ENCODE measurements at places on chromosomes 6 and 20.
A peak's percentile ranks its signal among the peaks of the same experiment; 100 is the strongest.

DNA sequence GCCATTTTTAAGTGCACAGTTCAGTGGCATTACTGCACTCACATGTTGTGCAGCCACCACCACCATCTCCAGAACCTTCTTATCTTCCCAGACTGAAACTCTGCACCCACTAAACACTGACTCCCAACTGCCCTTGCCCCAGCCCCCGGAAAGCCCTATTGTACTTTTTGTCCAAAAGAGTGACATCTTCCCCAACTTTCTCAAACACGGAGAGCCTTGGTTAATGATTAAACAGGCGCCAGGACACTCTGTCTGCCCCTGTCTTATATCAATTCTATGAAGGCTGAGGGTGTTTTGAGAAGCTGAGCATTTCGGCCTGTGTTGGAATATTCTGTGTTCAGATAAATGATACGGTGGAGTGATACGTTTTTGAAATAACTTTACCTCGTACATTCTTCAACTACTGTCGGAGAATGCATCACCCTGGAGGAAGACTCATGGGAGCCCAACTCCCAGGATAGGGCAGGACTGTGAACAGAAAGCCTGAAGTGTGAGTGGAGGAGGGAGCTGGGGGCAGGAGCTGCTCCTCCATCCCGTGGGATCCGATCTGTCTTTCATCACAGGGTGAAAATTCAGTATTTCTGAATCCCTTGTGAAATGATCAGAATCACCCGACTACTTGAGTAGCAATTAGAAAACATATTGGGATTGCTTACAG, 68.7 kb upstream of the FOXC1 start:
- DNase-seq = no peak

DNA sequence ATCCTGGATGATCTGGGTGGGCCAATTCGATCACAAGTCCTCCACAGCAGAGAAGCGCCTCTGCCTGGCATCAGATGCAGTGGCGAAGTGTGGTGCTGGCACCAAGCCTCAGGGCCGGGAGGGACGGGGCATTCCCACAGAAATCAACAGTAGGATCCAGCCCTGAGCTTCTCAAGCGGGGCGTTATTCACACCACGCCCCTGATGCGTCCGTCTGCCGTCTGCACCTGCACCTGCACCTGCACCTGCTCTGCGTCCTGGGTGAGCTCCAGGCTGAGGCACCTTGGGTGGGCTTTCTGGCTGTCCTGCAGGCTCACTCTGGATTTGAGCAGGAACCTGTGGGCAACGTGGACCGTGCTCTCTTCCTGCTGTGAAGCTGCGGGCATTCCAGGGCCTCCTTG, 13.8 kb upstream of the NTSR1 start:
- DNase-seq = no peak

DNA sequence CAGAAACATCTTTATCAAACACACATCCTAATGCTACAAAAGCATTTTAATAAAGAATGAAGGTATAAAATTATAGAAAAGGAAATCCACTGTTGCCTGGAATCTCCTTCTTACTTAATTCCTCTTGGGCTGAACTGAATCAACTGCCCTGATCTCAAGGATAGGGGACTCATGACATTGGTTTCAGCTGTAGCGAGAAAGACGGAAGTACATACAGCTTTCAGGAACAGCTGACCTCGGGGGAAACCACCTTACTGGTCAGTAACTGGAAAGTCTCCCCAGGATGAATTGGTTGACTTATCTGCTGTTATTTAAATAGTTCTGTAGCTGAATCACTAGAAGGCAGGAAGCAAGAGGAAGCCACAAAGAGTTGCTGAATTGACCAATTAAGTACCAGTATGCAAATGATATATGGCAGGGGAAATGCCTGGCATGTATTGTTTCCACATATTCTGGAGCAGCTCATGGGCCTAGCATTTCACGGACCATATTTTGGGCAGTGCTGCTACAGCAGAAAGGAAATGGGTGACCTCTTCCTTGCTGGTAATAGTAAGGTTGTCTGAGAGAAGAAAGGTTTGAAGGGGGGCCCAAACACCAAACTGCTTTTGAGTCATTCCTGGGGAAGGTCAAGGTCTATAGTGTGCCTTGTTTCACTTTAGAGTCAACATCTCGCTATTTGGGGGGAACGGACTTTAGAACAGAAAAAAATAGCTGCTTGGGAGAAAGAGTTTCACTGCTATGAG, 43.7 kb upstream of the MAP7 start:
- DNase-seq = peak; percentile 34

DNA sequence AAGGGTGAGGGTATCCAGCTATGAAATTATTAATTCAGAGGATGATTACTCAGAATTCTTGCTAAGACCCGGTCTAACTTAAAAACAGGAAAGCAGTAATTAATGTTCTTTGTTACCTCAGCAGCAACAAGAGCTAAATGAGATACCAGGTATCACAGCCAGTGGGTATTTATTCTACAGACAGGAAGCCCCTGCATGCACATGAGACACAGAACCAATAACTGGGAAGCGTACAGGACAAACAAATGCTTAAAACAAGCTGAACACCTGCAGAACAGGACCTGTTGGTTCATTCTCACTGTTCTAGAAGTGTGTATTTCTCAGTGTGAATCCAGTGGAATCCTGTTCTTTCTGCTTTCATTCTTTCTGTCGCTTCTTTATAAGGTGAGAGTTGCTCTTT, 30.9 kb downstream of the SCML4 start:
- no peak for DNase-seq

DNA sequence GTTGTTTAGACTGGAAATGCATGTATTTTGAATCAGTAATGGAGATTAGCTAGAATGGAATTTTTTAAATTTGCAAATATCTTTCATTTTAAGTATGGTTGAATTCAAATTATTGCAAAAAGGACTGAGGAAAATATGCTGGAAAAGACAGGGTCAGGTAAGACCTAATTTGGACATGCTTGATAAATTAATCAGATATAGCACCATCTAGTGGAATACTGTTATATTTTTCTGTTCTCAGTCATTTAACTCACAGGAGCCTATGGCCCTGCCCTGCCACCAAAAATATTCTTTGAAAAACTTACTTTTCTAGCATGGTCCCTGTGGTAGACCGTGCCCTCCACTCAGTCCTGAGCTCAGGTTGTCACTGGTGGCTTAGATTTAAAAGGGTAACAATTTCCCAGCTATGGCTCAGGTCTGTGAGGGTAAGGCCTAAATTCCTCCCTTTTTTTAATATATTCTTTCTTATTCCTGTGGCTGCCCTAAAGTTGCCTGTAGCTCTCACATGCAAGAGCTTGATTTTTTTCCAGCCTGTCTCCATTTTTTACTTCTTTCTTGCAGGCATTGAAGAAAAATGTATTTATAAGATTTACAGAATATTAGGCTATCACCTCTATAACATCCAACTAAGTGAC, 25.3 kb upstream of the KIAA1586 start:
- no peak for DNase-seq

DNA sequence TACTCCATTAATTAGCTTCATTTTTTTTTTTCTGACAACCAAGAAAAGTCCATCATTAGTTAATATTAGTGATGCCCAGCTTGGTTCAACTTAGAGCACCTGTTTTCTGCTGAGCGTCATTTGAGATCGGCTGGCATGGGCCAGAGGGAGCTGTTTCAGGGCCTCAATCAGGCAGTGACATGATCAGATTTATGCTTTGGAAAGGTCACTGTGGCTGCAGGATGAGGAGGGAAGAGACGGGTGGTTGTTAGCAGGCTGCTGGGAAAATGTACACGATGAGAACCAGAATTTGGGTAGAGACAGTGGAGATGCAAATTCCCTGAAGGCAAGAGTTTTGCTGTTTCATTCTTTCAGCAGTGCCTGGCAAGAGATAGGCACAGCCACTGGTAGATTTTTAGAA, 4.4 kb upstream of the STX16 start:
- no peak for DNase-seq

DNA sequence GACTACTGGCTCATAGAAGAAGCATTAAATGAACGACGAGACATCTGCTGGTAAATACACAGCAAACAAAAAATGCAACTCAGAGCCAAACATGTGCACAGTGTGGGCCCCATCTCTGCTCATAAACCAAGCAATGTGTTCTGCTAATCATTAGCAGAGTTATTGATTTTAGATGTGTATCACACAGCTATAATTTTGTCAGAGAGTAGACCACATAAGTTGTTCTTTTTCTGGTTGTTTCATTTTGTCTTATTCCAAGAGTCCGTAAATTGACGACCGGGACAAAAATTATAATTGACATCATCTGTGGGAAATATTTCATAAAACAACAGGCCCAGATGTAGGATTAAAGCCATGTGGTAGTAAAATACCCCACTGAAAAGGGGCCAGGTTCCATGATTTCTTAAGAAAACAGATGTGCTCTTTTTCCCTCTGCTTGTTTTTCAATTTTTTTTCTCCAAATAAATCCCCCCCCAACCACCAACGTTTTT, 423.6 kb downstream of the HAO1 start:
- DNase-seq = no peak

- DNase-seq = no peak
Measured at GRCh38 chr6:42537536-42537935, 26.3 kb upstream of the UBR2 start.

- no peak for DNase-seq
Measured at GRCh38 chr6:13834790-13835189, 20.4 kb upstream of the MCUR1 start.

GRCh38 chr20:5154543-5154925, 27.7 kb downstream of the CDS2 start:
- DNase-seq = no peak

GRCh38 chr6:63558278-63558677, 14.0 kb upstream of the LOC128125822 start:
- DNase-seq = no peak

DNA sequence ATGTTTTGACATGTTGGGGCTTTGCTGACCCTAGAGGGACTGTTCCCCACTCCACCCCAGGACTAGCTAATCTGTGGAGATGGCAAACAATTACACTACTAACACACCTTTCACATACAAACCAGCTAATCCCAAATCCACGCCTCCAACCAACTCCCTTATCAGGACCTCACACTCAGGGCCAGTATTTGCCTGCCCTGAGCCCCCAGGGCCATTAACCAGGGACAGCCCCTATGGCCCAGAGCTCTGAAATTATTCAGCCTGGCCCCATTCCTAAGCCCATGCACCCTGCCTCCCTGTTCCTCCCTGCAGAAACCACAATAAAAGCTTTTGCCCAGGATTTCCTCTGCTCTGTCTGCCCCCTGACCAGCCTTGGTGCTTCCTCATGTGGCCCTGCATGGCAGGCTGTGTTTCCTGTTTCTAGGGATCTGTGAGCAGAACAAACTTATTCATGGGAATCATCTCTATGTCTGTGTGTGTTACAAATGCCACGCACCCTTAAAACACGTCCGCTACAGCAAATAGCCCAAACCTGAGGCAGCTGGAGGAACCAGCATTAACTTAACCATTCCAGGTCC, 121.2 kb downstream of the PXDC1 start:
- DNase-seq = no peak

DNA sequence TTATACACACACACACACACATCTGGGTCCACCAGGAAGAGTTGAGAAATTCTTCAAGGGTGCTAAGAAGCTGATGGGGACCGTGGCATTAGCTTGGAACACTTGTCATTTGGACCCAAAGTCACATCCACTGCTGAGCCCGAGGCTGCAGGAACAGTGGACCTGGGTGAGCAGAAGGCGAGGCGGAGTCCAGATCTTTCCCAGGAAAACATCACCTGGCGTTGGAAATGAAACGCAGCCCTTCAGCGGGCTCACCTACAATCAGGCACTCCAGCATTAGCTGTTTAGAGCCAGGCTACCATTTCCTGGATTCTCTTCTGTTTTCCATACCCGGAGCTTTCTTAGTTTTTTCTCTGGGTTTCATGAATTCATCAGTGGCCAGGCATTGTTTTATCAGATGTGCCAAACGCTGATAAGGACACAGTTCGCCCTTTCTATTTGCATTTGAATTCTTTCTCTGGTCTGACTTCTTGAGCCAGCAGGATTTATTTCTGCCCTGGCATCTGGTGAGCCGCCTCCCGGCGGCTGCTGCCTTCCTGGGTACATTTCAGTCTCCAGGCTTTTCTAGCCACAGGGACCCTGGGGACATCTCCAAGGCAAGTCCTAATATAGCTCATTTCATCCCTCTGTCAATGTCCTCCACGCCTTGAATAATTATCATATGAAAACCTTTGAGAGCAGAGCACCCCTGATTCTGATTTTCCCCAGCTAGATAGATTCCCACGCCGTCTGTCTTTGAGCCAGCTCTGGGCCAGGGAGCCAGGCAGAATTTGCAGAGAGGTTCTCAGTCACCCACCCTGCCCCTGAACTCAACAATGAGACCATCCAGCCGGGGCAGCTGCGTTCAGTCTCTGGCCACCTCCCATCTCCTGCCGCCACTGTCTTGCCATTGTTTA, 170.9 kb downstream of the TTLL2 start:
- DNase-seq = peak; percentile 44

DNA sequence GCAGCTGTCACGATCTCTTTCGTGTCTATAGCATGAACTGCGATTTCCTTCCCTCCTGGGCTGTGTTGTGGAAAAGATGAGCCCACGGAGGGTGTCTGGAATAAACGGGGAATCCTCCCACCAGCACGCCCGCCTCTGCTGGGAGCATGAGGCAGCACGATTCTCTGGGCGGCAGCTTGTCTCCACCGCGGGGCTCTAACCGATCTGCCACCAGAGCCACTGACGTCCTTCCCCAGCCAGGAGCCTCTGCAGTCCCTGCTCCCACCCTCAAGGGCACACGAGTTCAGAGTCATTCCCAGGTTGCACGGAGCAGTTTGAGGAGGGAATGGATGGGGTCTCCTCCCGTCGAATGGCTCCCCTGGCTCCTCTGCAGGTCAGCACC, 197.6 kb downstream of the DLL1 start:
- no peak for DNase-seq

DNA sequence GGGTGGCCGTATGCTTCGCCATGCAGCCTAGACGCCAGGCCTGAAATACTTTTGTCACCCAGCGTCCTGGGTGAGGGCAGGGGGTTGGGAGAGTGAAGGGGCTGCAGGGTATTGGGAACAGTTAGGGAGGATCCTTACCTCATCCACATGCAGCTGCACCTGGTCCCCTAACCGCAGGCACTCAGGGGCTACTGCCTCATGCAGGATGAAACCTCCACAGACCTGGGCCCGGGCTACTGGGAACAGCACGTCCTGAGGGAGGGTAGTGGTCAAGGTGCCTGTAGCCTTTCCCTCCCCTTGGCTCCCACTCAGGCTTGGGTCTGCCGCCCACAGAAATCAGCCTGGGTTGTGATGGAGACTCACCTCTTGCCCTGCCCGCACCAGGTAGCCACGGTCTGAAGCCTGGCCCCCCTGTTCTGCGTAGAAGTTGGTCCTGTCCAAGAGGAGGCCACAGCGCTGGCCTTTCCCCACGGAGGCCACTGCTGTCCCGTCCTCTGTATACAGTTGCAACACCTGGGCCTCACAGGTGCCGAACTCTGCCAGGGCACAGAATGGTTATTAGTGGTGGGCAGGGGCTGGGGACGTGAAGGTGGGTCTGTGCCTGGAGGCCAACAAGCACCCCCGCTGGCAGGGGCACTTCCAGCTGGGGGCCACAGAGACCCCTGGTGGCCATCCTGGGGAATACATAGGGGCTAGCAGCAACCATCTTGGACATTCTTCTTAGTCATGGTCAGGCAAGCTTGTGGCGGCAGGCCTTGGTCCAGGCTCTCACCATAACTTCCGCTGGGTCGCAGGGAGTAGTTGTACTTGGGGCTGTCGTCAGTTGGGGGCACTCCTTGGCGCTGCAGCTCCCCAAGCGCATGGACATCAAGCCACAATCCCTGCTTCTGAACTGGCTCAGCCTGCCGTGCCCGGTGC, 8.6 kb downstream of the AARS2 start:
- DNase-seq = peak; percentile 59

Data from SJCRH30 (cell line).